ENCODE measurements at places on chromosomes 5 and 9.

GRCh38 chr9:28967226-28967625, 1393.9 kb upstream of the C9orf72 start:
- DNase-seq, result no peak

DNA sequence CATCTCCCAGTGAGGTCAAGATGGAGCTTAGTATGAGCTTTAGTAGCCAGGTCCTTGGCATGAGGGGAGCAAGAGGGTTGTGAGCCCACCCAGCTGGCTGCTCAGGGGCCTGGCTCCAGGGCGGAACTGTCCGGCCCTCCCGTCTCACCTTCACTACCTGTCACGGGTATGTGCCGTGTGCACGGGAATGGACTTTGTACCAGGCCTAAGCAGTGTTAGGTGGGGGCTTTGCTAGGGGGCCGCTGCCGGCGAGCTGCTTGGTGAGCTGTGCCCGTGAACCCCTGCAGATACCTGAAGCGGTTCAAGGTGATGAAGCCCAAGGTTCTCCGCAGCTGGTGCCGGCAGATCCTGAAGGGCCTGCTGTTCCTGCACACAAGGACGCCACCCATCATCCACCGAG, 46.7 kb downstream of the WNK2 start:
- no peak for DNase-seq

DNA sequence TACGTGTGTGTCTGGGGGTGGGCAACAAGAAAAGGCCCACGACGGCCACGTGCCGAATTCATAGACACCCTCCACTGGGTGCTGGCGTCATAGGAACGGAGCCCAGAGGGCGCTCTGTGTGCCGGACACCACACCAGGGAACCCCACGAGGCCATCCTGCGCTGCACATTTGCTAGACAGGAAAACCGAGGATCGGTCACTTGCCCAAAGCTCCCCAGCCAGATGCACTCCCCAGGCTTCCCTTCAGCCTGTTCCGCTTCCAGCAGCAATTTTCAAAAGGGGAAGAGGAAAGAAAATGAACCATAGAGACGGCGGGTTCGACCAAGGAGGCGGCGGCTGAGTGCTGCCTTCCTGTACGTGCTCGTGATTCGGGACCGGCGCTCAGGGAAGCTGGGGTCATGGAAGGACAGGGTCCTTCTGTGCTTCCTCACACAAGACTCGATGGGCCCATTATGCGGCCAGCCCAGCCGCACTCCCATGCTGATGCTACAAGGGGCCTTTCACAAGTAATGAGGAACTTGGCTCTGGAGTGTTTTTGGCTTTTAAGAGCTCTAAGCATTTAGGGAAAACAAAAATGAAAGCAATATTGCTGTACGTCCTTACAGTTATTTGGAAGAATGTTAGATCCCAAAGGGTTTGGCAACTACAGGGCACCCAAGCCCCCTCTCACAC, 124.6 kb upstream of the SARDH start:
- no peak for DNase-seq

GRCh38 chr5:159286420-159287035, 23.4 kb downstream of the UBLCP1 start:
- DNase-seq, result peak; percentile 19

GRCh38 chr9:20658677-20659473, 25.2 kb upstream of the FOCAD start:
- DNase-seq, result no peak

DNA sequence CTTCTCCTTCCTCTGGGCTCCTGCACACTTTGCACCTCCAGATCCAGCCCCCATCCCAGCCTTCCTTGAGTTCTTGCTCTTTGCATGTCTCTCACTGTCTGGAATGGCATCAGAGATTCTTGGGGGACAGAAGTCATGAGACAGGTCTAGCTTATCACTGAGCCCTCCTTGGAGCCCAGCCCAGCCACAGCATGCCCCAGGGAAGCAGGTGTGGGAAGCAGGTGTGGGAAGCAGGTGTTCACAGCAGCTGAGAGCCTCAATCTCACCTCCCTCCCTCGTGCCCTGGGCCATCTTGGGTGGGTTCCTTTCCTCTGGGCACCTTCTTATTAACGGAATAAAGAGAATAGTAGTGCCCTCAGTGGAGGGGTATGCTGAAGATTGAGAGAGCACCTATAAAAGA, 27.2 kb downstream of the SLC6A7 start:
- no peak for DNase-seq

DNA sequence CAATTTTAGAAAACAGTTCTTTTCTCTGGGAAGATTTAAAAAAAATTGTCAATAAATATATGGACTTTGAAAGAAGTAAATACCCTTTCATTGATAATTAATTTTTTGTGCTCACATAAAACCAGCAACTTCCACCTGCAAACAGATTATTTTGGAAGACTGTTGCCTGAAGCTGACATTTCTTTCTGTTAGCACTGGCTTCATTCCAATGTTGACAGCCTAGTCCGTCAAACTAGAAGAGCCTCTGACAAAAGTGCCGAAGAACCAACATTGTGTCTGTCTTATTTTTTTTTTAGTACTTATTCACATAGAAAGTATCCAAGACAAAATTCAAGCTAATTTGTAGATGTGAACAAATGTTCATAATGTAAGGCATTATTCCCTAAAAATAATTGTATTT, 108.6 kb upstream of the TMEM161B start:
- DNase-seq, result no peak

GRCh38 chr5:14510156-14510734, 71.3 kb upstream of the OTULINL start:
- no peak for DNase-seq

DNA sequence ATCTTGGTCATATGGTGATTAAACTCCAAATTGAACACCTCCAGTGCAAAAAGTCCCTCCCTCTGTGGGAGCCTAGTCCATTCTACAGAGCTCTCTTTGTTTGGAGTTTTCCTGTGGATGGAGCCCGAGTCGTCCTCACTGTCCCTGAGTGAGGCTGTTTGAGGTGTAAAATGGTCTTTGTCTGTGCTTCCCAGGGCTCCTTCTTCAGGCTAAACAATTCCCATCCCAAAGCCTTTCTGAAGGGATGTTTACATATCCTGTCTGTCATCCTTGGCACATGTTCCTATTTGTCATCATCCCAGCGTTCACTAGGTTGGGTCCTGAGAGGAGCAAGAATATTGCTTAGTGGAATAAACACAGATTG, 68.9 kb downstream of the COL27A1 start:
- DNase-seq, result no peak

DNA sequence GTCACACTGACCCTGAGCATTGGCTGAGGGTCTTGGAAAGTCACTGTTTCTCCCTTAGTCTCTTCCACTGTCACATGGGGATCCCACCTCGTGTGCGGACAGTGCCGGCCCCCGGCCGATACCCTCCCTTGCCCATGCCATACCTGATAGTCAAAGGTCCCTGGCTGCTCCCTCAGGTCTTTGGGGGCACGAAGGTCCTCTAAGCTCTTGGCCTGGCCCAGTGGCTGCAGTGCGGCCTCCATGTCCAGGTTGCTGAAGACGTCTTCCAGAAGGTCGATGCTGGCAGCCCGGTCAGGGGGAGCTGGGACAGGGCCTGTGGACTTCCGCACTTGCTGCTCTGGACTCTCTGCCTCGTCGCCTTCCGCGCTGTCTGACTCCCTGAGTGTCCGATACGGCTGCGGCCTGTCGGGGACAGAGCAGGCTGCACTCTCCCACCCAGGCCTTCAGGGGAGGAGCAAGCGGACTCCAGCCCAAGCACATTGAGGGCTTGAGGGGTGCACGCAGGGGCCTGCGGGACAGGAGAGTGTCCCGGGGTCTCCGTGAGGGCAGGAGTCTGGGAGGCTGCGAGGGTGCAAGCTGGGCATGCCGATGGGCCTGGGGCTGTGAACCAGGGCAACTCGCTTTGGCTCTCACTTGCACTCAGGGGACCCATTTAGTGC, 27.6 kb downstream of the CRB2 start:
- no peak for DNase-seq

DNA sequence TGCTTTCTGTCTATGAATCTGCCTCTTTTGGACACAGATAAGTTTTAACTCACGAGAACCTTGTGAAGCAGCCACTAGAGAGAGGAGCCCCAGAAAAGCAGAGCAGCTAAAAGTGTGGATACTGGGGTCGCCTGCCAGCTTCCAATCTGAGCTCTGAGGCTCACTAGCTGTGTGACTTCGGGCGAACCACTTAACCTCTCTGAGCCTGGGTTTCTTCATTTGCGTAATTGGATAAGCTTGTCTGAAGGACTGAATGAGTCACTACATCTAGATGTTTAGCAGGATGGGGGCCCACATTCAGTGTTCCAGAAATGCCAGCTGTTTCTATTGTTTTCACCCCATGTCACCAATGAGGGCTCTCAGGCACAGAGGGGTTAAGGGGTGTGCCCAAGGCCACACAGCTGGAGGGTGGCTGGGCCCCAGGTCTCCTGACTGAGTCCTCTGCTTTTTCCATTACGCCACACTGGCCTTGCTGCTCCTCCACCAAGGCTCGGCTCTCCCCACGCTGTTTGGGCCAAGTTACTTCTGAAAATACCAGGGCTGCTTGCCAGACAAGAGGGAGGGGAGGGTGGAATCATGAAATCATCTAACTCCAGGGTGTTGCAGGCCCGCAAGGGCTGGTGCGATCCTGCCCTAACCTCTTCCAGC, 36.2 kb downstream of the SH3PXD2B start:
- no peak for DNase-seq

GRCh38 chr9:79015951-79016350, 555.8 kb upstream of the TLE4 start:
- no peak for DNase-seq

DNA sequence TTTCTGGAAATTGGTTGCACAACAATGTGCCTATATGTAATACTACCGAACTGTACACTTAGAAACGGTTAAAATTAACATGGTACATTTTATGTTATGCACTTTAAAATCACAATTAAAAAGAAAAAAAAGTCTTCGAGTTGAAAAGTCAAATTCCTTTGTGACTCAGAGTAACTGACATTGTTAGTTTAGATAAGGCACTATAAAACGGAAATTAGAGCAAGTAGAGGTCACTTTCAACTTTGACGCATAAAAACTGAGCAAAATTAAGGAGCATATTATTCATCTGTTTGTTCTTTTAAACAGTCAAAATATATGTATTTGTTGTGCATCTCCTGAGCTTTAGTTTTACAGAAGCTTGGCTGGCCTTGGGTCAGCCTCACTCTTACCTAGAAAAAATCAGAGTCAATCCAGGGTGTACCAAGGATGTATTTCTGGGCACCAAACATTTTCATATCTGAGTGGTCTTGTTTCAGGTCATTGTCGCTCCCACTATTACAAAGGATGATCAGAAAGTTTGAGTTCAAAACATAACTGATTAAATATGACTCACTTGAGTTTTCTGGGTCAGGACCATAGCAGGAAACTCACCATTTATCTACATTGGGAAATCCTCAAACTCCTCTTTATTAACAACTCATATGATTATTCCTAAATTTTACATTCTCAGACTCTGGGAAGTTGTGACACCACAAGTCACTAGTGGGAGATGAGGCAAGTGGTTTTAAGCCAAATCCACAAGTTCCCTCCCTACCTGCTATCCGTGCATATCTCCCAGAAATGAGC, 160.6 kb downstream of the CCDC192 start:
- DNase-seq, result no peak

- DNase-seq, result peak; percentile 61
Measured at GRCh38 chr5:95621839-95622629, 2.1 kb downstream of the GPR150 start.

- no peak for DNase-seq
Measured at GRCh38 chr9:93592008-93592642, 15.7 kb downstream of the PHF2 start.

DNA sequence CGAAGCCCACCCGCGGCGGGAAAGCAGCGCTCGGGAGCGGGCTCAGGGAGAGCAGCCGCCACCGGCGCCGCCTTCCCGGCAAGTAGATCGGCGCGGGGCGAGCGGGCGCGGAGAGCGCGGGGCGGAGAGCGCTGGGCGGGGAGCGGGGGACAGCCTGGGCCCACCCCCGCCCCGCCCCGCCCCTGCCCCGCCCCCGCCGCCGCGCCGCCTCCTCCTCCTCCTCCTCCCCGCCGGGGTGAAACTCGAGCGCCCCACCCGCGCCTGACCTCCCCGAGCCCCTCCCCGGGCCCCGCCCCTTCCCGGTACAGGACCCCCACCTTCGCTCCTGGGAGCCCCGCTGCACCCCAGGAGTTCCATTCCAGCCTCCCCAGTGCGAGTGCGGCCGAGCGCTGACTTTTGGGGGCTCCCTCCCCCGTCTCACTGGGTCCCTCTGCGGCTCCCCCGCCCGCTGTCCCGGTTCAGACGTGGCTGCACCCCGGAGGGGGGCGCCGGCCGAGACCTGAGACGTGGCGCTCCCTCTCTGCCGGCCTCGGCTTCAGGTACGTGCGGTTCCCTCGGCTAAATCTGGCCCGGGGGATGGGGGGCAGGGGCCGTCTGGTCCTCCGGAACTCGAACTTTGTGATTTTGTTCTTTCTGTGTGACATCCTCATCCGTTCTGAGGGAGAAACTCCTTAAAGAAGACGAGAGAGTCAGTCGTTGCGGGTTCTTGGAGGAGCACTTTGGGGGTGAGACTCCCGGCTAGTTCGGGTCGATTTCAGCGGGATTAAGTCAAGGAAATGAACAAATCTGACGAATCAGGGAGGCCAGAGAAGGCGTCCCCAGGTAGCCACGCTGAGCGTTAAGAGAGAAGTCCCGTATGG, at the start of gene SEMA5A:
TSS of gene SEMA5A (minus strand) at position 84 of the 860 bp plus-strand sequence. CDS start 166,129 bp downstream, outside the sequence.
- DNase-seq, result peak; percentile 20

GRCh38 chr9:126743041-126743440, 61.8 kb upstream of the ZBTB43 start:
- DNase-seq, result no peak

- no peak for DNase-seq
Measured at GRCh38 chr9:34034698-34035065, 14.0 kb downstream of the UBAP2 start.

DNA sequence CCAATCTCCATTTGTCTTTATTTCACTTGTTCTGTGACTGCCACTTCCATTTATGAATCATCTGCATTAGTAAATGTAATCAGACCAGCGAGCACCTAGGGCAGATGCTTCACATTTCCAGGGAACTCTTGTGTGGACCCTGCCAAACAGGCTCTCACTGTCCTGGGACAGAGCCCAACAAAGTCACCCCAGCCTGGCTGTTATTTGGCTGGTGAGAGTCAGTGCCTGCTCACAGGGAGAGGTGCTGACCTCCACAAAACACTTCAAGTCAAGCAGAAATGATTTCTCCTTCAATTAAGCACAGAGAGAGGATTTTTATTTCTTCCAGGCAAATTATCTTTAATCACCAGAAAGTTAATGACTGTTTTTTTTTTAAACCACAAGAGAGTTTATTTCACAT, 568.0 kb downstream of the MTRR start:
- DNase-seq, result no peak

- DNase-seq, result no peak
Measured at GRCh38 chr9:16870596-16871335, at the start of gene BNC2. TSS of gene BNC2 (minus strand) at chr9:16870670. CDS start at chr9:16870648, 22 bp downstream.

GRCh38 chr5:25448190-25448621, 803.4 kb upstream of the CDH10 start:
- DNase-seq, result no peak

DNA sequence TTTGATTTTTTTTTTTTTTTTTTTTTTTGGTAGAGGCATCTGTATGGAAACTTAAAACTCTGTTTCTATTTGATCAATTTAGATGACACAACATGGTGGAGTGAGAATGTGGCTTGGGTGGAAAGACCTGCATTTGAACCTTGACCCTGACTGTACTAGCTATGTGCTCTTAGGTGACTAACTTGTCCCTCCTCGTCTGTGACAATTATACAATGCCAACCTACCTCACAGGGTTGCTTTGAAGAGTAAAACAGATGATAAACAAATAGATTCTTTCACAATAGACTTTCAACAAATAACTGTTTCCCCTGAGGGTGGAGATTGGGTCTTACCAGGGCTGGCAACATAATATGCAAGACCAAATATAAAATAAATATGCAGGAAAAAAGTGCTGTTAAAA, 109.3 kb downstream of the CRB2 start:
- no peak for DNase-seq

- no peak for DNase-seq
Measured at GRCh38 chr9:124242331-124243194, 15.2 kb upstream of the NEK6 start.

Measured in CD4-positive, alpha-beta T cell treated with Interleukin-6 at 100 ng/mL for 8 hours (primary cell).